ENCODE measurements at places on chromosomes 6 and 20. TPM values are rescaled to one million over a fixed set of nuclear protein-coding genes. Genes with fewer than 3 reads are reported as not detected.

SLC52A3 gene
- 3.5 TPM for total RNA-seq

BMP7 gene
- total RNA-seq: 1.4 TPM

NKX2-4 gene
- total RNA-seq: not detected

CDH22 gene
- not detected for total RNA-seq

NNAT gene
- not detected for total RNA-seq

DPPA5 gene
- total RNA-seq: not detected

SYNGAP1 gene
- 20.8 TPM for total RNA-seq

SNRPB gene
- 122 TPM for total RNA-seq

PCMTD2 gene
- 47.2 TPM for total RNA-seq

SGK2 gene
- 1.2 TPM for total RNA-seq

VWA7 gene
- total RNA-seq: 6.3 TPM

FNDC1 gene
- total RNA-seq: not detected

OR12D1 gene
- total RNA-seq: not detected

PHACTR1 gene
- total RNA-seq: 121 TPM

C6orf58 gene
- total RNA-seq: not detected

OXT gene
- not detected for total RNA-seq

PDYN gene
- not detected for total RNA-seq

SYCP2L gene
- 0.91 TPM for total RNA-seq

ZBTB12 gene
- total RNA-seq: 3.1 TPM

VGLL2 gene
- not detected for total RNA-seq

NRSN1 gene
- total RNA-seq: not detected

ZNF391 gene
- total RNA-seq: 4.2 TPM

QRSL1 gene
- total RNA-seq: 7.4 TPM

BPIFA1 gene
- 0.46 TPM for total RNA-seq

ARMH2 gene
- not detected for total RNA-seq

SPATS1 gene
- not detected for total RNA-seq

ATP9A gene
- 24.8 TPM for total RNA-seq

CRISP3 gene
- 0.20 TPM for total RNA-seq

TFAP2D gene
- not detected for total RNA-seq

TAPBP gene
- total RNA-seq: 232 TPM

TPX2 gene
- total RNA-seq: 1.0 TPM

ZNF165 gene
- total RNA-seq: 4.2 TPM

PRL gene
- not detected for total RNA-seq

SAMD5 gene
- 5.2 TPM for total RNA-seq

GSTA3 gene
- total RNA-seq: 0.46 TPM

LBP gene
- total RNA-seq: not detected

ERVFRD-1 gene
- 1.3 TPM for total RNA-seq

RBM38 gene
- total RNA-seq: 25.5 TPM

MANEA gene
- 2.0 TPM for total RNA-seq

SH3BGRL2 gene
- total RNA-seq: 25.7 TPM

MCCD1 gene
- total RNA-seq: not detected

POFUT1 gene
- total RNA-seq: 12.6 TPM

MCUR1 gene
- total RNA-seq: 34.6 TPM

FAM209B gene
- not detected for total RNA-seq

CCR6 gene
- not detected for total RNA-seq

SLA2 gene
- 3.0 TPM for total RNA-seq

TTLL9 gene
- 7.3 TPM for total RNA-seq
